ENCODE measurements at places on chromosomes 12 and 14.

GRCh38 chr14:36718216-36718615 is 56.6 kb downstream of the PAX9 start:
- no peak for DNase-seq

- no peak for DNase-seq
These were observed 1.9 kb upstream of the MMP17 start for GRCh38 chr12:131826097-131826928.

- no peak for DNase-seq
These were observed 1.0 kb downstream of the MAP3K12 start for GRCh38 chr12:53498235-53498630.

DNA sequence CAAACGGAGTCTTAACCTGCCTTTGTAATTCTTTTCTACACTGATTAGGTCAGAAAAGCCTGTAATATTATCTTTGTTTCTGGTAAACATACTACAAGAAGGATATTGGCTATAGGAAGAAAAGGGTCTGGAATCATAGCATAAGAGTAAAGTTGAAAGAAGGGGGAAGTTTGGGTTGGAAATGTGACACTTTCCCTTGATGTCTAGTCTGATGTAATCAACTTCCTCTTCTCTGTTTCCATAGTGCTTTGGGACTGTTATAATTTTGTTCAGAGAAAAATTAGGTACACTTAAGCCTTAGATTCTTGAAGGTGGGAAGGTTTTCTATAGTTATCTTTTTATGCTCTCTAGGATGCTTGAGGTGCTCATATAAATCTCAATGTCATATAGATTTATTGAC is 322.2 kb downstream of the AEBP2 start:
- no peak for DNase-seq

DNA sequence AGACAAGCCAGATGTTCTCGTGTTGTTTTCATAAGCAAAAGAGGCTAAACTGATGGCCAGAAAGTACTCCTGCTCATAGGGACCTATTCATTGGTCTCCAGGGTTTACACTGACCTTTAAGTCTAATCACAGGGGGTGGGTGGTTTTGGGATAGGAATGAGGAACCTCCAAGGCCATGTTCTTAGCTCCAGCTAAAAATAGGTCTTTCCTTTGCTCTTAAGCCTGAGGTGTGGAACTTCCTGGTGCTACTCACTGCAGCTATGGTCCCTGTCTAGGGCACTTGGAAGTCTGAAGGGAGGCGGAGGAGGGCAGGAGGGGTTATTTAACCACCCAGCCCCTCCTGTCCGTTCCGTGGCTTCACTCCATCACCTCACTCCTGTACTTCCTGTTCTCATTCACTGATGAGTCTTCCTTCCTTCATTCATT is 18.6 kb downstream of the GPRC5A start:
- DNase-seq: no peak

DNA sequence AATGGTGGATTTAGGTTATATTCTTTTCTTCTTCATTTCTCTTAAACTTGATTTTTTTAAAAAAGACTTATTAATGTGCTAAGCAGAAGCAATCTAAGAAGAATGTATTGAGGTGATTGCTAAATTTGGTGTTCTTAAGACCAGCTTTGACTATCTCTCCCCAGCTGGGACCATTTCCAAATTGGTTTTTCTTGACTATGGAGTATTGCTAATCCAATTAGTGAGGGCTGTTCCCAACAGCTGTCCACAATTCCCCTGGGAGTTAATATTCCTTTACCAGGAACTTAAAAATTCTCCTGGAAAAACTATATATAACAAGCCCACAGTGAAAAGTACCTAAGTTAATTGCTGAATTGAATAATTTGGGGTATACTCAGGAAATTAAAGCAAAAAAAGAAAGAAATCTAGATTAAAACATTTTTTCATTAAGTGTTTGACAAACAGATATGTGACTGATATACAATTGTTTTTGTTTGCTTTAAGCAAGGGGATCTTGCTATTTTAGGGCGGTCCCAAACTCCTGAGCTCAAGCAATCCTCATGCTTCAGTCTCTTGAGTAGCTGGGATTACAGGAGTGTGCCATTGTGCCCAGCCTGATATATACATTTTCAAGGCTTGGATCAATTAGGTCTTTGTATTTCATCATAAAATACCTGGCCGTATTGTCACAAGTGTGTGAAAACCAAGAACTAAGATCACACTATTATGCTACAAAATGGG is 105.0 kb downstream of the FAR2 start:
- DNase-seq: no peak

DNA sequence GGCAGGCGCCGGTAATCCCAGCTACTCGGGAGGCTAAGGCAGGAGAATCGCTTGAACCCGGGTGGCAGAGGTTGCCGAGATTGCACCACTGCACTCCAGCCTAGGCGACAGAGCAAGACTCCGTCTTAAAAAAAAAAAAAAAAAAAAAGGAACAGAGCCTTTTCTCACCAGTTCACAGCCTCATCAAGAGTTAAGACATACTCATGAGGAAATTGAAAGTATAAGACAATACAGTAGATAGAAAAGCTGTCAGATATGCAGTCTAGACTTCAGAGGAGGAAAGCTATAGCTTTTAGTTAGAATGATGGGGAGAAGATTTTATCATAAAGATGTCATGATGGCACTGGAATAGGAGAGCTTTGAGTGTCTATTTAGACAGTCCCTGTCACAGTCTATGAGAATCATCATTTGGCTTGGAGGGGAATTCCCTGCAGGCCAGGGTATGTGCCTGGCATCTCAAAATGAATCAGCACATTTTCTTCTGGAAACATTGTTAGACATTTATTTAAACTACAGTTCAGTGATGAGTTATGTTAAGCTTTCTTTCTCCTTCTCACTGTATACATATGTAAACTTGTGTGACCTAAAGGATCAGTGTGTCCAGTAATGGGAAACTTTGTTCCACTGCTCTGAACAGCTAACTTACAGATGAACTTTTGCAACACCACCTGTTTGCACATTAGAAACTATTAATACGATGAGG is 2.9 kb upstream of the RAB35 start:
- no peak for DNase-seq

- DNase-seq: no peak
These were observed 66.1 kb upstream of the CSRP2 start for GRCh38 chr12:76944892-76945291.

- DNase-seq: no peak
These were observed 53.9 kb downstream of the TMX1 start for GRCh38 chr14:51293912-51294389.

- no peak for DNase-seq
These were observed 58.0 kb upstream of the TRHDE start for GRCh38 chr12:72214163-72214562.

DNA sequence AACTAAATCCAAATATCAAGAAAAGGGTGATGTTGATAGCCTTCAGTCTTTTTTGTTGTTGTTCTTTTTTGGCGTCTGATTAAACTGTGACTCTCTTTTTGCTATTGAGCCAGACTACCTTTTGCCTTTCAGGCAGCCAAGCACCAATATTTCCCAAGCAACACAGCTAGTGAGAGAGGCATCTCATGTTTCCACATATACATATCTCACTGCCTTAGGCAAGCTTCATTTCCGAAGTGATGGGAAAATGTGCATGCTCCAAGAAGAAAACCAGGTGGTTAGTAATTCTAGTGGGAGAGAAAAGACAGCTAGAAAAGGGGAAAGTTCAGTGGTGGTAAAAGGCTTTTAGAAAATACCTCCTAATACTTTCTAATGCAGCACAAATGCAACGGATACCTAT is 277.7 kb downstream of the TMTC2 start:
- no peak for DNase-seq

DNA sequence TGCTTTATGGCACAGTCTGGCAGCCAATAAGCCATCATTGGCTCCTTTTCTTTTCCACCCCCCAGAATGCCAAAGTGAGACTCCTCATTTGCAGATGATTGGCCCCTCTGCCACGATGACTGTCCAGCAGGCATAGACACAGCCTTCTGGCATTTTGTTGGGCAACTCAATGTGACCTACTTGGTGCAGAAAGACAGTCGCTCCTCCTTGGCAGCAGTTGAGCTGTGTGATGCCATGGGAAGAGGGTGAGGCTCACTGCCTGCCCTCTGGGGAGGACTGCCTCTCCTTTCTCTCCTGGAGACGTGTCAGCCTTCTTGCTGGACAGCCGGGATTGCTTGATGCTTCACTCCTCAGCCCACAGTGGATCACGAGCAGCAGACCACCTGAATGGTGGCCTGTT is 264.9 kb downstream of the C12orf75 start:
- DNase-seq: no peak

DNA sequence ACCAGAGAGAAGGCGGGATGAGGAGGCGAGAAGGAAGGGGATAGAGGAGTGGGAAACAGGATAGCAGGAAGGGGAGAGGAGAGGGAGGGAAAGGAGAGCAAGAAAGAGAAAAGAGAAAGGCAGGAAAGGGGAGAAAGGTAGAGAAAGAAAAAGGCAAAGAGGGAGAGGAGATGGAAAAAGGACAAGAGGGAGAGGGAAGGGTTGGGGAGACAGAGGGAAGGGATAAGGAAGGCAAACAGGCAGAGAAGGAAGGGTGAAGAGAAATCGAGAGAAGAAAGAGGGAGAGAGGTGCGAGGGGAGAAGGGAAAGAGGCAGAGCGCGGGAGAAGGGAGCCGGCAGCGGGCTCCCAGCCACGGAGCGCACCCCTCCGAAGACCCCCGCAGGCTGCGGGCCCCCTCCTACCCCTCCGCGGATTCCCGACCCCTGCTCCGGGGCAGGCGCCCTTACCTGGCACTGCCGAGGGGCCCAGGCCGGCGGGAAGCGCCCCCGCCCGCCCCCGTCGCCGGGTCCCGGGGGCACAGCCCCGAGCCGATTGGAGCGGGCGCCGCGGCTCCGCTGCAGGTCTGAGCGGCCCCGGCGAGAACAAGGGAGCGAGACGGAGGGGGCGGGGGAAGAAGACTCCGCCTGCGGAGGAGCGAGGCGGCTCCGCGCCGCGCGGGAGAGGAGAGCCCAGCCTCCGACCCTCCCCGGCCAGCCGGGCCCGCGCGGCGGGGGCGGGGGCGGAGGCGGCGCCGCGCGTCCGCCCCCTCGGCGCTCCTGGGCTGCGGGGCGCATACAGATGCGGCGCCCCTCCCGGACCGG is at the start of gene CDH24:
Gene CDH24, minus strand, starts transcription at position 565 of the 801 bp plus-strand sequence. CDS start 1,787 bp downstream, outside the sequence.
- no peak for DNase-seq

DNA sequence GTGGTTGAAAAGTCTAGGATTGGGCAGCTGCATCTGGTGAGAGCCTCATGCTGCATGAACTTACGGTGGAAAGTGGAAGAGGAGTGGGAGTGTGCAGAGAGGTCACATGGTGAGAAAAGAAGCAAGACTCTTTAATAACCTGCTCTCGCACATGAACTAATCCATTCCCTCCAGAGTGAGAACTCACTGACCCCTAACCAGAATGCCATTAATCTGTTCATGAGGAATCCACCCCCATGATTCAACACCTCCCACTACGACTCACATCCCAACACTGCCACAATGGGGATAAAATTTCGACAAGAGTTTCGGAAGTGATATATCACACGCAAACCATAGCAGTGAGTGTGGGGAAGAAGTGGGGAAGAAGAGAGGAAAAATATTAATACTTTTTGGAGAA is 377.4 kb downstream of the NAV3 start:
- DNase-seq: no peak

DNA sequence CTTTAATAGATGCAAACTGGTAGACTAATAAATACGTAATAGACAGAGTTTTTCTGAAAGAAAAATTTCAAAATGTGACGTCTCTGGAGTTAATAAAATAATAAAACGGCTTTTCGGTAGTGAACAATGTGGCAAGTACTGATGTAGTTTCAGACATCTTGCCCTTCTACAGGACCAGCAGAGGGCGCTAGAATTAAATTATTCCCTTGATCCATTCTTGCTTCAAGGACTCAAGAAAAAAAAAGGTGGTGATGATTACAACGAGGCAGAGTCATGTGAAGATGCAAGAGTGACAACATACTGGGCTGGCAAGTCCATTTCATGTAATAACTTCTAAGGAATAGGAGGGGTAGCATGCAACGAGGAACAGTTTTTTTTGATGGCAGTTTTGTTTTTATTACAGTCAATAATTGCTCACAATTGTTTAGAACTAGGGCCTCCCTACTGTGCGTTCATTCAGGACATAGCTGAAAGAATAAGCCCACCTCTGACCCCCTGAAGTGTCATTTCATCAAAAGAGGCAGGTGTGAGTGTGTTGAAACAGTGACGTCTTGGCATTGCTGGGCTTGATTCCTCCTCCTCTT is 101.0 kb upstream of the GZMB start:
- peak; percentile 6 for DNase-seq

- DNase-seq: no peak
These were observed 149.3 kb downstream of the ATP23 start for GRCh38 chr12:58090685-58091084.

GRCh38 chr12:44627387-44628166 is 248.5 kb downstream of the NELL2 start:
- no peak for DNase-seq

- no peak for DNase-seq
These were observed 17.4 kb downstream of the MVK start for GRCh38 chr12:109591041-109591440.

GRCh38 chr14:52348776-52349175 is 34.7 kb downstream of the PTGER2 start:
- no peak for DNase-seq

- DNase-seq: no peak
These were observed 525.3 kb downstream of the MED13L start for GRCh38 chr12:115752156-115752555.

DNA sequence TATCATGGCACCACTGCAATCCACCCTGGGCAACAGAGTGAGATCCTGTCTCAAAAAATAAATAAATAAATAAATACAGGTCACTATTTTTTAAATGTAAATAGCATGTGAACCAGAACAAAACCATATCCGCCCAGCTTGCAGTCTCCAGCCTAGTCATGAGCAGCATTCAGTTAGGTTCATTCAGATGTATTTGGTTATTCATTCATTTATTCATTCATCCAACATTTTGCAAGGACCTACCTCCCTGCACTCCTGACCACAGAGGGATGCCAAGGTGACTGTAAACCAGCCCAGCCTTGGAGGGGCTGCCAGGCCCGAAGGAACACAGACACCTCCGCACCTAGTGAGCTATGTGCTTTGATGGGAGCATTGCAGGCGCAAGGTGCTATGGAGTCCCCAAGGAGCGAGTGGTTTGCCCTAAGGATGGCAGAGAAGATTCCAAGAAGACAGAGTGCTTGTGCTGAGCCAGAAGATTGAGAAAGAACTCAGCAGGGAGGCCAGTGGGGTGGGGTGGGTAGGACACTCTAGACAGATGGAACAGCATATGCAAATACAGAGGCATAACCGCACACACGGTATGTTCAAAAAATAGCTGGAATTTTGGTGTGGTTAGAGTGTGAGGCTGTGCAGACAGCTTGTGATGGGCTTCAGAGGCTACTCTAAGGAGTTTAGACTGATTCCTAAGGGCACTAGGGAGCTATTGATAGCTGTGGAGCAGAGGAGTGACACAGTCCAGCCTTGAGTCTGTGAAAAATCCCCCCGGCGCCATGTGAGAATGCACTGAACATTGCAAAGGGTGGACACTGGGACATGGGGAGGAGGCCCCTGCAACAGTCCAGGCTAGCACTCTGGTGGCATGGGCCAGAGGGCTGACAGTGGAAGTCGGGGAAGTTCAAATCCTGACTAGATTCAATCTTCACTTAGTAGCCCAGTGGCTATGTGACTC is 11.7 kb downstream of the DTX1 start:
- DNase-seq: no peak

All from GDM1 (cell line).